ENCODE measurements at places on chromosomes 5 and 9.

- no peak for DNase-seq
Measured at GRCh38 chr9:115743709-115744605, 409.6 kb upstream of the PAPPA start.

DNA sequence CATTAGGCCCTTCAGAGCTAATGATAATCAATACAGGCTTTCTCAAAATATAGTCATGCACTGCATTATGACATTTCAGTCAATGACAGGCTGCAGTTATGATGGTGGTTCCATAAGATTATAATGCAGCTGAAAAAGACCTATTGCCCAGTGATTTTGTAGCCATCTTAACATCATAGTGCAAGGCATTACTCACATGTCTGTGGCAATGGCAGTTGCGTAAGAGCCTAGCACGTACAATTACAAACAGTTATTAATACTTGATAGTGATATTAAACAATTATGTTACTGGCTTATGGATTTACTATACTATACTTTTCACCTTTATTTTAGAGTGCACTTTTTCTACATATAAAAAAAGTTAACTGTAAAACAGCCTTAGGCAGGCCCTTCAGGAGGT is 214.8 kb downstream of the ISL1 start:
- DNase-seq = no peak

- no peak for DNase-seq
Measured at GRCh38 chr5:138849439-138849838, 25.7 kb downstream of the LRRTM2 start.

DNA sequence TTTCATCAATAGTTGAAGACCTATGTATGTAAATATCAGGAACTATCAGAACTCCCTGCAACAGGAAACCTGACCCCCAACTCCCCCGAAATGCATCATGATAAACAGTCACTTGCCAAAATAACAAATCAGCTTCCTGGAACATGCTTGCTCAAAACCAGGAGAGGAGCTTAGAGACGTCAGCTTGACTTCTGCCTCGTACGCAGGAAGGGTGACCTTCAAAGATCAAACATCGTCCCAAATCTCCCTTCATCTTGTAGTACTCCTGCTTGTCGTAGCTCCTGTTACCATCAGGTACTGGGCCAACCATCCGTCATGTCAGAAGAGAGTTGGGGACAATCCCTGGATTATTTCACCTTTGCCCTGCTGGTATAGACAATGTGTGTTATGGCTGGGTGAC is 396.1 kb downstream of the GADD45G start:
- DNase-seq = no peak

DNA sequence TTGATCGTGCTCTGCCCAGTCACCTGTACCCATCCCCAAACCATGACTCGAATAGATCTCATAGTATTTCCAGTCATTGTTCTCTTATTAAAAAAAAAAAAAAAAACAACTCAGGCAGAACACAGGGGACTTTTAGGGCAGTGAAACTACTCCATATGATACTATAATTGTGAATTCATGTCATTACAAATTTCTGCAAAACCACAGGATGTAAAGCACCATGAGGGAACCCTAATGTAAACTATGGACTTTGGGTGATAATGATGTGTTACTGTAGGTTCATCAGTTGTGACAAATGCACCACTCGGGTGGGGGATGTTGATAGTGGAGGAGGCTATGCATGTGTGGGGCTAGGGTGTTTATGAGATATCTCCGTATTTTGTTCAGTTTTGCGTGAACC is 133.8 kb downstream of the RAB3C start:
- no peak for DNase-seq

DNA sequence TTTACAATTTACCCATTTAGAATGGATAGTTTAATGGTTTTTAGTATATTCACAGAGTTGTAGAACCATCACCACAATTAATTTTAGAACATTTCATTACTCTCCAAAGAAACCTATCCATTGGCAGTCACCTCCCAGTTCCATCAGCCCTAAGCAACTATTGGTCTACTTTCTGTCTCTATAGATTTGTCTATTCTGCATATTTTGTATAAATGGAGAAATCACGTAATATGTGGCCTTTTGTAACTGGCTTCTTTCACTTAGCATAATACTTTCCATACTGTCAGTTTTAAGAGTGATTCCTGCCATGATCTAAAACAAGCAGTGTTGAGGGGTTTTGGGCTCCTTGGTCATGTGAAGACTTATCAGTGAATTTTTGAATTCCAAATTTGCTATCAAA is 12.7 kb downstream of the OCLN start:
- no peak for DNase-seq

DNA sequence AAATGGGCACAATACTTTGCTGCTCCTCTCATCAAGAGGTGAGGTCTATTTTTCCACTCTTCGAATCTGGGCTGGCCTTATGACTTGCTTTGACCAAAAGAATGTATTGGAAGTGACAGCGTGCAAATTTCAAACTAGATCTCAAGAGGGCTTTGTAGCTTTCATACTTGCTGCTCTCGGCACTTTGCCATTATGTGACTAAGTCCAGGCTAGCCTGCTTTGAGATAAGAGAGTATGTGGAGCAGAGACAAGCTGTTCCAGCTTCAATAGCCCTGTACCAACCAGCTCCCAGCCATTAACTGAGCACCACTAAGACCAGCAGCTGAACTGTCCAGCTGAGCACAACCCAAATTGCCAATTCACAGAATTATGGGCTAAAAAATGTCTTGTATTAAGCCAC is 124.6 kb downstream of the ACER2 start:
- DNase-seq = no peak

DNA sequence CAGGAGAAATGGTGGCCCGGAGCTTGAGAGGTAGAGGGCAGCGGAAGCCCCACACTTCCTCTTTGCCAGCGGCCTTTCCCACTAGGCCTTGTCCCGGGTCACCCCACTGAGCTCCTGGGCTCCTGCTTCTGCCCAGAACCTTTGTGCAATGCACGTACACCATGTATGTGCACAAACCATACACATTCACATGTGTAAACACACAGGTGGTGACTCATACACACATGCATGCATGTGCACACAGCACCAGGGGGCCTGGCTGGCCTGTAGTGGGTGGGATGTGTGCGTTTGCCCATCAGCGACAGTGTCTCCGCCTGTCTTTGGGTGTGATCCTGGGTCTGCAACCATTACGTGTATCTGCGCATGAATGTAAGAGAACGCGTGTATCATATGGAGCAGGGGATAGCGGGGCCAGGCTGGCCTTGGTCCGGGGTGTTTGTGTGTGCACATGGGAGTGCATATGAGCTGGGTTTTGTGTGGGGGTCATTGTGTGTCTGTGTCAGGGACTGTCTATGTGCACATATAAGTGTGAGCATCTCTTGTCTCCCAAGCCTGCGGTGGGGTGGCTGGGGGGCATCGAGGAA is 43.7 kb downstream of the PSD2 start:
- no peak for DNase-seq

DNA sequence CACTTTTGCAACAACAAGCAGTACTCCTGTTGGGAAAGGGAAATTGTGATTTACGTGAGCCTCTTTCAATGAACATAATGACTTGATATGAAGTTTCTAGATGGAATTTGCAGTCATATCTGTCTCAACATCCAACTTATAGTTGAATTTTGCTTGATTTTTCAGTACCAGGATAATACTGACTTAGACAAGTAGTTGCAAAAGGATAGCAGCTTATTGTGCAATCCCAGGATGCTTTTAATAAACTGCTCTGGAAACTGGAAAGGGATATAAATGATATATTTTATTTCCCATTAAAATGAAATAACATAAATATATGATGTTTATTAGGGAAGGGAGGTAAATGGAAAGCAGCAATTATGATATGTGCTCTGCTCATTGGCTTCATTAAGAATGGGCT is 174.4 kb upstream of the RGMB start:
- DNase-seq = no peak

- no peak for DNase-seq
Measured at GRCh38 chr9:127866535-127866934, 10.9 kb downstream of the AK1 start.

DNA sequence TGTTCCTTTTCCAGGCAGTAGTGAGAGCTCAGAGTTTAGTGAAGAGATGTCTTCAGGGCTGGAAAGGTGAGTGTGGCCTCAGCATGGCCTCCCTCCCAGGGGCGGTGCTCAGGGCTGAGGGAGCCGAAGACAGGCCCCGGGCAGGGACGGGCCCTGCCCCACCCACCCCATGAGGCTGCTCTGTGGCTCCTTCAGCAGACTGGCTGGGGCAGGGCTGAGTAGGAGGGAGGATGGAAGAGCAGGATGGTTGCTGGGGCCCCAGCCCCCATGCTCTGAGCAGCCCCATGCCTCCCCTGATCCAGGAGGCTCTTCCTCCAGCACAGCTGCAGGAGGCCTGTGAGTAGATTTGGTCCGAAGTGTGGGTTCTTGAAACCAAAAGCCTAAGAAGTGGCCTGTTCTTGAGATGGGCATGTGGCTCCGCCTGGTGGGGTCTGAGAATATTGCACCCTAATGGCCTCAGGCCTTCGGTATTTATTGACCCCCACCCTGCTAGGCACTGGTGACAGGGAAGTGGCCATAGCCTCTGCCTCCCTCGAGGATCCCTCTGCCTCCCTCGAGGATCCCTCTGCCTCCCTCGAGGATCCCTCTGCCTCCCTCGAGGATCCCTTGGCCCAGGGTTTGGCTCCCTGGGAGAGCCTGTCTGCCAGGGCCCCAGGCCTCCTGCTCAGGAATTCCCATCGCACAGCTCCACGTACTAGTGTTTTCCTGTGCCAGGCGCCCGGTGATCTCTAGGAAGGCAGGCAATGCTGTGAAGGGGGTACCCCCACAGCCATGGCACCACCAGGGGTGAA is 65.4 kb upstream of the GARNL3 start:
- DNase-seq = peak; percentile 36

DNA sequence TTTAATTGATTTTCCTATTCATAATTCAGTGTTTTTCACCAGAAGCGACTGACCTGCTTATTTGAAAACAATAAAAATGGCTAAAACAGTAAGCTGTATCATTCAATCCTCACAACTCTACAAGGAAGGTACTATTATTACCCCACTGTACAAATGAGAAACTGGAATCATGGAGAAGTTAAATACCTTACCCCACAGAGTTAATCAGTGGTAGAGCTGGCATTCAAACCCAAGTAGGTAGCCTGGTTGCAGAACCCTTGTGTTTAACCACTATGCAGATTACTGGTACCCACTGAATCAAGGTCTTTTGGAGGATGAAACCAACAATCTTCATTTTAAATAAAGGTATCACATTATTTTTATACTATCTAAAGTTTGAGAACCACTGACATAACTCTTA is 59.6 kb downstream of the MLANA start:
- DNase-seq = no peak

- no peak for DNase-seq
Measured at GRCh38 chr5:123512611-123513461, 859 bp downstream of the CSNK1G3 start.

DNA sequence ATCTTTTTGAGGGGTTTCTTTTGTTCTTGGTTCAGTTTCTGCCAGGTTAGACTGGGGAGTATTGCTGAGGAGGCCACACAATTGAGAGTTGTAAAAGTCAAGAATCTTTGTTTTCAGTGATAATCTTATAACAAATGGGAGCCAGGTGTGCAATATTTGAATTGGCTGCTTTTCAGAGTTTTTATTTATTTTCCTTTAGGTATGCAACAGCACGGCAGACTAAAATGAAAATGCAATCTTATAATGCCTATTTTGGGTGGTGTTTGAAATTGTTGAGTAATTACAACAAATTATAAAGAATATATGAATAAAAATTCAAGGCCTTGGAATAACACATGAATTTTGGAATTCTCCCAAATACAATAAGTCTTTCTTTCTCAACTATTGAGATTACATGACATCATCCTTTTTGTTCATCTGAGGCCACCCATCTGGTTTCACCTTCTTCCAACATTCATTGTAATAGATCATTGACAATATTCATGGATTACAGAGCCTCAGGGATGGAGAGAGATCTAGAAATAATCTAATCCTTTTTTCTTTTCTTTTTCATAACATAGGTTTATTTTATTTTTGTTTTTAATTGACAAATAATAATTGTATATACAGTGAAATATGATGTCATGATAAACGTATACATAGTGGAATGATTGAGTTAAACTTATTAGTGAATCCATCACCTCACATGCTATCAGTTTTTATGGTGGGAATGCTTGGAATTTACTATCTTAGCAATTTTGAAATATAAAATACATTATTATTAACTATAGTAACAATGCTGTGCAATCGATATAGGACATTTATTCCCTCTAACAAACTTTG is 1061.0 kb downstream of the NR2F1-AS1 start:
- peak; percentile 75 for DNase-seq

GRCh38 chr5:39373791-39374190 is 9.5 kb upstream of the C9 start:
- DNase-seq = no peak
